Amygdala (tissue), 56 donors: ENCODE measurements at places on chromosomes 2 and 18.
A peak's percentile ranks its signal among the peaks of the same experiment; 100 is the strongest.

- no peak for DNase-seq
Measured at GRCh38 chr2:112765251-112765650, 842 bp upstream of the CKAP2L start.

DNA sequence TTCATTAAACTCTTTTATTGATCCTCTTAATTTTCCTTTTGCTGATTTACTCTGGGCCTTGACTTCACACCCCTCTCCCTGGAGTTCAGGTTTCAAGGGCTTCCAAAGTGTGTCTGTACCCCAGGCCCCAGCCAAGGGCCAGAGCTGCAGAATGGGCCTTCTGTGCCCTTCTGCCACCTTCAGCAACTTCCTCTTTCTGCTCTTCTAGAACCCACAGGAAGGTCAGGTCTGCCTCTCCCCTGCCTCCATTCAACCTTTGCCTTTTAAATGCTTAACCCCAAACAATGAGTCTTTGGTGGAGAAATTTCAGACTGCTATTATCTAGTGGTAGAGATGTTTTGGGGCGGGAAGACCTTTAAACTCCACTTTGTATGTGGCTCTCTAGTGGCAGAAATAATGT lies 63.1 kb downstream of the TSN start:
- DNase-seq = no peak

GRCh38 chr2:128318776-128319464 lies at the start of gene HS6ST1:
Gene HS6ST1 (minus strand): TSS chr2:128318868. CDS start chr2:128318563, 305 bp downstream.
- DNase-seq = peak; percentile 85

- DNase-seq = no peak
Measured at GRCh38 chr18:74255131-74255616, 36.6 kb downstream of the CYB5A start.

DNA sequence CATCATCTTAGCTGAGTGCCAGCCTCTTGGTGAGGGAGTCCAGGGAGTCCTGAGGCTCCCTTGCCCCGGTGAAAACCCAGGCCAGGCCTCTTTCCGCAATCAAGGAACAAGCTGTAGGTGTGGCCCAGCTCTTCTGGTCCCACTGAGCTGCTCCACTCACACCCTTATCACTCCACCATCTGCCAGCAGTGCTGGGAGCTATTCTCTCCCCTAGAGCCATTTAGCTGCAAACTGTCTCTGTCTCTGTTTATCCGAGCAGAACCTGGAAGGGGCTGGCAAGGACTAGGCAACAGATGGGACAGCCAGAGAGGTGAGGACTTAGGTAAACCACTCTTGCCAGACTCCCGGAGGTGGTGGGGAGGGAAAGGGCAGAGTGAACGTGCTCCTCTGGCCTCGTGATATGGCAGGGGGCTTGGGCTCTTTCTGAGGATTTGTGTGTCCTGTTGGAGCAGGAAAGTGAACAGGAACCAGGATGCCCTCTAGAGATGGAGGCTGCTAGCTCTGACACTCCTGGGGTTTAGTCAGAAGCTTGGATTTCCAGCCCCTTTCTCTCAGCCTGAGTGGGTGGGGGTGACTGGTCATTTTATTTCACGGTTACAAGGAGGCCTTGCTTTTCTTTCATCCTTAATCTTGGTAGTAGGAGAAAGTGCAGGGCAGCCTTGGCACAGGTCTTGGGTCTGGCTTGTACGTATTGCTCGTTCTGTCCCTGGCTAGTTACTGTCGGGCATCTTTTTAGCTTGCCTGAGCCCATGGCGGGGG lies 19.6 kb downstream of the B3GNT2 start:
- no peak for DNase-seq

- no peak for DNase-seq
Measured at GRCh38 chr2:176067589-176068418, 16.0 kb downstream of the EVX2 start.

DNA sequence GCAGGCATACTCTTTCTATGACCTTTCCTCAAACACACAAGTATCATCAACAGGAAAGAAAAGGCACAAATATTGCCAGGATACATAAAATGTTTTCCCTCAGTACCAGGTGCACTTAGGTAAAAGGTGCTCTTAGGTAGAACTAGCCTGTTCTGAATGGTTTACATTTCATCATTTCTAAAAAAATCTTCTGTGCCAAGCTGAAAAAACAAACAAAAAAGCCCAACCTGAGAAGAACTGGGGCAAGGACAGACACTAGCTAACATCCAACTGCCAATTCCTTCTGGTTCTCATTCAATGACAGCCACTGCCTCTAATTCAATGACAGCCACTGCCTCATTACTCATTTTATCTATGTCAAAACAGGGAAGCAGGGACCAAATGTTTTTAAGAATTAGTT lies 68.5 kb downstream of the SPIRE1 start:
- no peak for DNase-seq

- DNase-seq = no peak
Measured at GRCh38 chr2:40165509-40165844, 286.4 kb downstream of the SLC8A1 start.

- no peak for DNase-seq
Measured at GRCh38 chr2:132274000-132274399, 112.2 kb upstream of the ANKRD30BL start.

DNA sequence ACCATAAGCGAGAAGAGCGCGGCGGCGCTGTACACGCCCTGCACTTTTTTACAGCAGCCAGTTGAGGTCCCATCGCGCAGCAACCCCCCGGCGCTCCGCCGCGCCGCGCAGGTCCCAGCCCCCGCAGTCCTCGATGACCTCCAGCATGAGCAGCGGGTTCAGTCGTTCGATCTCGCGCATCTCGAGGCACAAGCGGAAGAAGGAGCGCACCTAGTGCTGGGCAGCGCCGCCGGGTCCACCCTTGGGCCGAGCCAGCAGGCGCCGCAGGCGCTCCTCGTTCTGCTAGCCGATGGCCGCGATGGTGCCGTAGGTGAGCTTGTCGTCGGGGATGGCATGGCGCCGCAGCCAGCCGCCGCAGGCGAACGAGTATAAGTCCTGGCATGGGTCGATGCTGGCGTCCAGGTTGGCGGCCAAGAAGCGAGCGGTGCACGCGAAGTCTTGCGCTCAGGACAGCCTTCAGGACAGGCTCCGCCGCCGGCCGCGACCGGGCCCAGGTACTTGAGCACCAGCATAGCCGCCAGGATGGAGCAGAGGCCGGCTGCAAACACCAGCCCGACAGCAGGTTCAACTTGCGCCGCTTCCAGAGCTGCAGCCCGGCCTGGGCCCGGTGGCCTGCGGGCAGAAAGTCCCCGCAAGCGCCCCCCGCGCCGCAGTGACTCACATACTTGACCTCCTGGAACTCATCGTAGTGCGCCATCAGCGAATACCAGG lies 8.3 kb downstream of the ALPP start:
- no peak for DNase-seq

- DNase-seq = no peak
Measured at GRCh38 chr2:54626131-54626530, 97.3 kb upstream of the EML6 start.

DNA sequence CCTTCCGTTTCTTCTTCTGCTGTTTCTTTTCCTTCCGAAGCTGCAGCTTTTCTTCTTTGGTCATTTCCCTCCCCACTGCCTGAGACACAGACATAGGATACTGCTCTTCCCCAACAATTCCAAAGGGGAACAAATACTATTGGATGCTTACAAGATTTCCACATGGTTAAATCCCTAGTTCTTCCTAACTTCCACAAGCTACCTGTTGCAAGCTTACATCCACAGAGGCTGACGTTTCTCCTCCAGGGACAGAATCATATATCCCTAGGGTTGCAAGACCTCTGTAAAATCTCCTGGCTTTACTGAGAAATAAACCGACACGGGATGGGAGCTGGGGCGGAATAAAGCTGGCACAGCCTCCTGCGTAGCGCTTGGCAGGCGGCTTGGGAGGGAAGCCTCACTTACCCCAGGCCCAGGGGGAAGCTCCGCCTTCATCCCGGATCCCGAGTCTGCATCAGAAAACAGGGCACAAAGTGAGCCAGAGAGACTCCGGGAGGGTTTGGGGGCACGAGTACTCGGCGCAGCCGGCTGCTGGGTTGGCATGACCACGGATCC lies 590 bp downstream of the EIF2B4 start:
- DNase-seq = peak; percentile 26
